Lower lobe of right lung (tissue), 2 donors: ENCODE measurements at places on chromosomes 1 and 21. TPM values are rescaled to one million over a fixed set of nuclear protein-coding genes. Genes with fewer than 3 reads are reported as not detected.

RPRD2 gene
- 32.0 TPM for total RNA-seq

ARHGEF10L gene
- 57.9 TPM for total RNA-seq

MFSD2A gene
- total RNA-seq: 110 TPM

IQCC gene
- 2.0 TPM for total RNA-seq

PLXNA2 gene
- total RNA-seq: 83.9 TPM

AKR7A3 gene
- total RNA-seq: 0.30 TPM

OVAAL gene
- not detected for total RNA-seq

OR6Y1 gene
- not detected for total RNA-seq

ABCG1 gene
- 74.9 TPM for total RNA-seq

SLC2A5 gene
- 1.7 TPM for total RNA-seq

GJC2 gene
- 6.0 TPM for total RNA-seq

DCAF8 gene
- total RNA-seq: 114 TPM

NIPAL3 gene
- 38.0 TPM for total RNA-seq

MASP2 gene
- not detected for total RNA-seq

RSPO1 gene
- total RNA-seq: 4.3 TPM
